SHP77 (cell line): ENCODE measurements at places on chromosomes 3 and 15.

- peak; percentile 27 for DNase-seq
These were observed 31.3 kb upstream of the SETMAR start for GRCh38 chr3:4271834-4272233.

GRCh38 chr3:55165278-55165677 lies 237.4 kb upstream of the LRTM1 start:
- no peak for DNase-seq

GRCh38 chr3:113194823-113195401 lies 16.4 kb upstream of the BOC start:
- no peak for DNase-seq

GRCh38 chr3:89434621-89435380 lies 327.4 kb downstream of the EPHA3 start:
- DNase-seq, result no peak

GRCh38 chr3:190560013-190560895 lies 46.4 kb downstream of the IL1RAP start:
- DNase-seq, result no peak

- DNase-seq, result no peak
These were observed 29.4 kb downstream of the MELTF start for GRCh38 chr3:197000211-197000610.

GRCh38 chr15:52103217-52104207 lies 9.1 kb downstream of the BCL2L10 start:
- DNase-seq, result no peak

- no peak for DNase-seq
These were observed 28.5 kb downstream of the SCG5 start for GRCh38 chr15:32669896-32670611.

GRCh38 chr15:96553931-96554330 lies 223.4 kb downstream of the NR2F2 start:
- no peak for DNase-seq

- DNase-seq, result no peak
These were observed 160.0 kb downstream of the FRMD5 start for GRCh38 chr15:44034933-44035624.

GRCh38 chr15:75655931-75656330 lies 8.2 kb downstream of the SNX33 start:
- DNase-seq, result no peak

DNA sequence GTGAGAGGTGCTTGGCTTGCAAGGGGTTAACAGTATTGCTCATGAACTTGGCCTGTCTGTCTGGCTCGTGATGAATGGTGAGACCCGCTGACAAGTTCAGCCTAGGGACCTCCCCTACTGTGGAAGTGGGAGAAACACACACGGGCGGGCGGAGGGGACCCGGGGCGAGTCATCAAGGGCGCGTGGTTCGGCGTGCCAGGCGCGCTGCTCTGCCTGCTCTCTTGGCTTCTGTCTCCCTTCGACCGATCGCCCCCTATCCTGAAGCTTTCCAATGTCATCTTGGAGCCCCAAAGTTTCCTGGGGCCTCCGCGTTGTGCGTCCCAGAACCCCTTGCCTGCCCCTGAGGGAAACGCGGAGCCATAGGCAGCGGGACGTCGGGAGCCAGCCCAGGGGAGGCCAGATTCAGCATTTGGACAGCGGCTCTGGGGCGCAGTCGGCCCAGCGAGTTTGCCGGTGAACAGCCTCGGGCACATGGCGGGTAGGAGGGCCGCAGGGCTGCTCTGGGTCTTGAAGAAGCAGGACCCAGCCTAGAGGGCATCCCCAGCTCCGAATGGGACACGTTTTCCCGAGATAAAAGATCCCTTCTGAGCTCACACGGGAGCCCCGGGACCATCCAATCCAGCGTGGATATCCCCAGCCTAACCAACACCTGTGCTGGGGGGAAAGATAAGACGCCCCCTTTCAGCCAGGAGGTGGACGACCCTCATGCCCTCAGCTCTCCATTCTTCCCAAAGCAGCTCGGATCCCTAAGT lies 27.0 kb upstream of the POLG start:
- DNase-seq, result no peak

DNA sequence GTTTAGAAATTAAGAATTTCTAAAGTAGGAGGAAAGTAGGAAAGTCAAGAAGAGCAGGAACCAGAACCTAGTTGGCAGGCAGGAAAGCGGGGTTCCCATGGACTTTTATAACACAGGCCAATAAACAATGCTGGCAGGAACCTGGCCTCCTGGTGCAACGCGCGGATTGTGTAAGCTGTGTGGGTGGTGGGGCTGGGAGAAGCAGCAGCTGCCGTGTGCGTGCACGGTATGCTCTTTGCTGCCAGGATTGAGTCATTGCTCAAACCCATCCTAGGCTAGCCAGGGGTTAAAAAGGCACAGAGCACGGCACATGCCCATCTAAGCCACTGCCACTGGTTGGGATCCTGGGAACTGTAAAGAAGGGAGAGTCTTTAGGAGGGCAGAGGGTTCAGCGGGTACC lies 209.9 kb upstream of the RGMA start:
- DNase-seq, result no peak

DNA sequence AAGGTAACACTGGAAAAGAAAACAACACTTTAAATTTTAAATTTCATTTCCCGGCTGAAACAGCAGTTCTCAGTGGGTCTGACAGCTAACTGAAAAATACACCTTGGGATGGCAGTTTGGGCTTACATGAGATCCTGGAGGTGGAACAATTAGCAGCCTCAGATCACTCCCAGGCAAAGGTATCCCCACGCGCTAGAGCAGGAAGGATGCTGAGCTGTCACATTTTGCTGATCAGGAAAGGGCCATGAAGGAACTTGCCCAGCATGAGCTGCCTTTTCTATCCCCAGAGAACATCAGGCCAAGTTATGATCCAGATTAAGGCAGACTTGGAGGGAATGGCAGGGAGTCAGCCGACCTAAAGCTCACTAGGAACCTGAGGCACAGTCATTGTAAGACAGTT lies 204.8 kb upstream of the SLC2A2 start:
- no peak for DNase-seq

DNA sequence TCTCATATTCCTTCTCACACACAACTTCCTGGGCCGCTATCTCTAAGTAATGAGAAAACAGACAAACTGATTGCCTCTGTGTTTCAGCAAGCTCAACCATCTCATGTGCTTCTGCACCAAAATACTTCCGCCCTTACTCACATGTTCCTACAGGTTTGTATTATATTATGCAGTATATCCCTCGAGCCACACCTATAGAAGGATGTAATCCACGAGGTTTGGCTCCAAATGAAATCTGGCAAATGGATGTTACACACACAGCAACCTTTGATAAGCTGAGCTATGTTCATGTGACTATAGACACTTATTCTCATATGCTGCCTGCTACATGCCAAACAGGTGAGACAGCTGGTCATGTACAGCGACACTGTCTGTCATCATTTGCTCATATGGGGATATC lies 22.6 kb downstream of the CCRL2 start:
- DNase-seq, result no peak

GRCh38 chr3:170717410-170718402 lies 131.8 kb upstream of the SLC7A14 start:
- no peak for DNase-seq

- no peak for DNase-seq
These were observed 770.3 kb downstream of the PDCD6IP start for GRCh38 chr3:34568766-34569165.

DNA sequence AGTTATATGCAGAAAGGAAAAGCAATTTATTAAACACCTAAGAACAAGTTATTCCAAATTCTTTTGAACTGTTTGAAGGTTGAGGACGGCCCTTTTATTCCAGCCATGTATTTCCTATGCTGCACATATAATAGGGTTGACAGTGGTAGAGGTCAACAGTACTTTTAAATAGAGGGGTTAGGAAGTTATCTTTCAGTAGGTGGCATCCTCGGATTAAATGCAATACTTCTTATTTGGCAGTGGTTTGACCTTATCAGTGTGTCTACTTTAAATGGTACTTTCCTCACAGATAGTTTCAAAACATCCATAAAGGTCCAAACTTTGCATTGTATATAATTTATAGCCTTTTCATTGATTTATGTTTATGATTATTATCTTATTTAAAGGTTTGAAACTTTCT lies 558.7 kb downstream of the TUSC7 start:
- DNase-seq, result no peak

DNA sequence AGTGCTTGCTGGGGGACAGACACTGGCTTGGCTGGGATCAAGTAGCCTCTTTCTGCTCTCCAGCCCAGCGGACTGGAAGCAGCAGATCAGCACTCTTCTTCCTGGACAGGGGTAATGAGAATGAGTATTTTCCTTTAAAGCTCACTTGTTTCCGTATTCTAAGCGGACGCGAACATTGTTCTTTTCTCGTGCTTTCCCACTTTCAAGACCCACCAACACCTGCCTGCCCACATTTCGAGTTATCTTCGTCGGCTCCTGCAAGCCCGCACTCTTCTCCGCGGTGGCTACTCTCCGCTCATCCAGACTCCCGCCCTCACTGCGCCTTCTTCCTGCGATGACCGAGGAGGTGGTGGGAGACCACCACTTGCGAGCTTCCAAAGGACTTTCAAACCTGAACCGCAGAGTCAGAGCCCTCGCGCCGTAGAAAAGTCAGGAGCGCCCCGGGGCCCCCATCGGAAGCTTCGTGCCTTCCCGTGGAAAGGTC lies 1.6 kb upstream of the PPM1L start:
- DNase-seq, result peak; percentile 46

DNA sequence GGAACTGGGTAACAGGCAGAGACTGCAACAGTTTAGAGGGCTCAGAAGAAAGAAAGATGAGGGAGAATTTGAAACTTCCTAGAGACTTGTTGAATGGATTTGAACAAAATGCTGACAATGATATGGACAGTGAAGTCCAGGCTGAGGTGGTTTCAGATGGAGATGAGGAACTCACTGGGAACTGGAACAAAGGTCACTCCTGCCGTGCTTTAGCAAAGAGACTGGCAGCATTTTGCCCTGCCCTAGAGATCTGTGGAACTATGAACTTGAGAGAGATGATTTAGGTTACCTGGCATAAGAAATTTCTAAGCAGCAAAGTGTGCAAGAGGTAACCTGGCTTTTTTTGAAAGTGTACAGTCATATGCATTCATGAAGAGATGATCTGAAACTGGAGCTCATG lies 11.7 kb downstream of the EIF5A2 start:
- DNase-seq, result no peak

GRCh38 chr15:98518823-98519561 lies 129.3 kb upstream of the IGF1R start:
- DNase-seq, result peak; percentile 24

DNA sequence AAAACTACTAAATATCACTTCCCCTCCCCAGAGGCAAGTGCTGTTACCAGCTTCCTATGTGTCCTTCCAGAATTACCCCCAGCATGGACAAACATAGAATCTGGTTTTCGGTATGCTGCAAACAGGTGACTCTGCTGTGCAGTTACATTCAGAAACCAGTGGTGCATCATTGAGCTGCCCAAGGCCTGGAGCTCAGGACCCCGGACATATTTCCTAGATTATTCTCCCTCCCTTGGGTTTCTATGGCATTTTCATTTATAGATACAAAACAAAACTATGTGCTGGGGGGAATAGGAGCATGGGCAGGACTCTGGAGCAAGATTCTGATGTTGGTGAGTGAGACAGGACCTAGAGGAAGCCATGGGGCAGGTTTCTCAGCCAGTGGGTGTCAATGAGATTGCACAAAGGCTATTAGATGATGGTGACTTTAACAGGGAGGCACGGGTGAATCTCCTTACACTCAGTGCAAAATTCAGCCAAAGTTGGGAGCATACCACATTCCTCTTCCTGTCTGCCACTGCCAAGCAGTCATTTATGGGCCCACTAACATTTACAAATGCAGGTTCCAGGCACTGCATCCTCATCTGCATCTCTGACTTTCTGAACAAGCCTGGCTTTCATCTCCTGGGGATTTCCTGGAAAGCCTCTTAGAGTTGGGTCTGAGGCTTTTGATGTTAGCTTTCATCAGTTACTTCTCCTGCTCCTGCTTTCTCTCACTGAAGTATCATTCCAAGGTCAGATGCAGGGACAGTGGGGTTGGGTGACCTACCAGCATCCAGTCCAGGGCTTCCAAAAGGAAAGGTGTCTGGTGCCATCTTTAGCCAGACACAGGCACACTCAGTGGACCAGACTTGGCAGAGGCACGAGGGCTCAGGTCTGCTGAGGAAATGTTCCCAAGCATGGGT lies 44.5 kb downstream of the CMTM7 start:
- no peak for DNase-seq

GRCh38 chr3:79846148-79846933 lies 78.5 kb upstream of the ROBO1 start:
- no peak for DNase-seq

DNA sequence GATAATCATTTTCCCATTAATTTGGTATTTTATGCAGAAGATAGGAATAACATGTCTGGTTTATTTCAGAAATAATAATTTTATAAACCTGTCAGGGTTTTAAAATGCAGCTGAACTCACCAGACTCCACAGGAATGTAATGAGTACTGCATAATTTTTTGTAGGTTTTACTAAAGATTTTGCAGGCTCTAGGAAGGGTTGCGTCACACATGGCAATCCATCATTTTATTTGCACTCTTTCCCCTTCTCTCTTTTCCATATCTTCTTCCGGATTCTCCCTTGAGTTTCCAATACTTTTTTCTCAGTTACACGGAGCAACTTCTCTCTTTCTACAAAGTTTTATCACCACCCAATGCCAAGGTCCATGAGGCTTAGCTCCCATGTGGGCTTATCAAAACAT lies 234.7 kb downstream of the NFKBIZ start:
- DNase-seq, result no peak

DNA sequence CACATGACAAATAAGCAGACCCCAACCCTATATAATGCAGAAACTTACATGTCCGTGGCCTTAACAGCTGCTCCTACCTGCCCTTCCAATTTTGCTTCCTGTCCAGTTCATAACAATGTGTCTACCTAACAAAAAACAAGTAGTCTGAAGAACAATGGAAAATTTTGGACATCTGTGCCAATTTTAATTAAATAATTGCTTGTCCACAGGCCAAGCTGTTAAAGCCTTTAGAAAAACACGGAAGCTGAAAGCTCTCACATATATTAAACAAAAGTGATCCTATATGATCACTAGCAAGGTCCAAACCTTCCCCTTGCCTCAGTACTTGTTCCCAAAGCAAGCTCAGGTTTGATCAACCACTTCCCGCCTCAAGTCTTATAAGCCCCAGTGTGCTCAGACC lies 37.1 kb downstream of the MAGI1 start:
- DNase-seq, result no peak

- no peak for DNase-seq
These were observed 80.4 kb downstream of the IQSEC1 start for GRCh38 chr3:12992629-12993516.

GRCh38 chr3:122324871-122325323 lies at the start of gene CSTA:
Gene CSTA (plus strand): TSS chr3:122325248. CDS start chr3:122325293, 45 bp downstream.
- DNase-seq, result no peak

- no peak for DNase-seq
These were observed 54.8 kb upstream of the P3H2 start for GRCh38 chr3:190175490-190175889.

DNA sequence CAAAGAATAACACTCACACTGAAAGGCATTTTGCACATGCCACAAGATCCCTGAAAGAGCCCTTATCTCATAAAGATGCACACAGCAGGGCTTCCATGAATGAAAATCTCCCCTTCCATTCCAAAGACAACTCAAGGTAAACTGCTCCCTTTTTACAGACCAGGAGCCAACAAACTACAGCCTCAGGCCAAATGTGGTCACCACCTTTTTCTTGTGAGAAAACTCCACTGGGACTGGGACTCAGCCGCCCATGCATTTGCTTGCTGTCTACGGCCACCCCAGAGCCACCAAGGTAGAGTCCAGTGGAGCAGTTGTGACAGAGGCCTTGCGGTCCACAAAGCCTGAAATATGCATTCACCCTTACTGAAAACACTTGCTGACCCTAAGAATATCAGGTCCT lies 334.8 kb downstream of the OCA2 start:
- DNase-seq, result no peak
